ENCODE measurements at places on chromosomes 3 and 15. TPM values are rescaled to one million over a fixed set of nuclear protein-coding genes. Genes with fewer than 3 reads are reported as not detected.

GRCh38 chr15:92892201-92892555, 7.9 kb upstream of the CHD2 start:
- no peak for DNase-seq

- no peak for DNase-seq
Observed at GRCh38 chr3:86867982-86868381, 123.0 kb downstream of the VGLL3 start.

GRCh38 chr3:35598804-35599203, 40.5 kb upstream of the ARPP21 start:
- DNase-seq, result no peak

- no peak for DNase-seq
Observed at GRCh38 chr3:46433841-46434240, 26.8 kb downstream of the CCRL2 start.

DNA sequence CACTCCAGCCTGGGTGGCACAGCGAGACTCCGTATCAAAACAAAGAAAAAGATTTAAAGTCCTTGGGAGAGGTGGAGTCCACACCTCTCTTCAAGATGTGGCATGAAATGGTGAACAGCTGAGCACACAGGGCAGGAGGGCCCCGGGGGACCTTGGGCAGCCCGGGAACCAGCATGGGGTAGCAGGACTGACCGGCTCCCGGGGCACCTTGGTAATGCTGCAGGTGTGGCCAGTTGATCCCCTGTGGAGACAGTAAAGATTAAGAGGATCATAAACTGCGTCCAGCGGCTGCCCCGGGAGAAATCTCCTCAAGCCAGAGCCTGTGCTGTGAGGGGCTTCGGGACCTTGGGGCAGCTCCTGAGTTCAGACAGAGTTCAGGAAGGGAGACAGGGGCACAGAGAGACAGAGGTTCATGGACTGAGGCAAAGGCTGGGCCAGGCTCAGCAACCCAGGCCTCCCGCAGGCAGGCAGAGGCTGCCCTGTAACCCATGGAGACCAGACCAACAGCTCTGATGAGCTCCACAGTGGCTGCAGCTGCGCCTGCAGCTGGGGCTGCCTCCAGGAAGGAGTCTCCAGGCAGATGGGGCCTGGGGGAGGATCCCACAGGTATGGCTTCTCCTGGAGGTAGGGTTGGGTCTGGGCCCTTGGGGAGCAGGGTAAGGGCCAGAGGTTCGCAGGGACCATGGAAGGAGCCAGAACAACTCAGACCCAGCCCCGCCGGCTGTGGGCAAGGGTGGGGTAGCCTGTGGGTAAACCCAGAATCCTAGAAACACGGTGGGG, at the start of gene NR2E3:
Gene NR2E3 (plus strand): TSS at position 299 of the 780 bp plus-strand sequence. CDS start 190 bp downstream, at position 489.
- no peak for DNase-seq

GRCh38 chr15:33757516-33758232, 210.6 kb upstream of the CHRM5 start:
- no peak for DNase-seq

DNA sequence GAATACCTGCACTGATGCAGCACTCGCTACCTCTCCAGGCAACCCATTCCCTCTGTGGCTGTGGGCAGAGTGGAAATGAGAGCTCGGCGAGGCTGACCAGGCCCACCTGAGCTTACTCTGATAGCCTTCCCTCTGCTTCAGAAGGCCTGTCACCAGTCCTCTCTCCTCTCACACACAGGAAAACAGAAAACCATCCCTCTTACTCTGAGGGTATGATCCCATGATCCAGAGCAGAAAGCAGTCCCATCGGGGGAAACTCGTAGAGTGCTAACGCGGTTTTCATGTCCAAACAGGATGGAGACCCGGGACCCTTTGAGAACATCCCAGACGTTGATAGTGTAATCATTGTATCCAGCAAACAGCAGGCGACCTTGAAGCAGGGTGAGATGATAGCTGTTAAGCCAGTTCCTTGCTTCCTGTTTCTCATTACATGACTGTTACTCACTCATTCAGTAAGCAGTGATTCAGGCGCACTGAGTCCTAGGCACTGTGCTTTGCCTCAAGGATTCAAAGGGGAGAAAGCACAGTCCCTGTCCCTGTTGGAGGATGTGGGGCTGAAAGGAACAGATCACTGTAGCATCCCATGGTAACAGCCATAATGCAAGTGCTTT, 11.8 kb upstream of the BCL2L10 start:
- DNase-seq, result no peak

Gene MORC1
- 0.10 TPM for total RNA-seq
